ENCODE measurements at places on chromosomes 16 and 17. TPM values are rescaled to one million over a fixed set of nuclear protein-coding genes. Genes with fewer than 3 reads are reported as not detected.

The TBC1D28 gene
- not detected for total RNA-seq

GRCh38 chr17:72512649-72513556 is 392.1 kb downstream of the SOX9 start:
- H3K4me1 ChIP-seq, result peaks cover 3% of the 10 kb centered on the region
- no peak overlapping the region for H3K27ac ChIP-seq
- H3K4me3 ChIP-seq, result no peak overlapping the region
- DNase-seq, result no peak

GRCh38 chr17:57589151-57590034 is 155.7 kb downstream of the CCDC182 start:
- no peak overlapping the region for H3K27ac ChIP-seq
- DNase-seq, result no peak
- no peaks in the 10 kb centered on the region for H3K27me3 ChIP-seq
- H3K4me1 ChIP-seq, result no peaks in the 10 kb centered on the region
- no peak overlapping the region for H3K4me3 ChIP-seq
- no peaks in the 10 kb centered on the region for H3K36me3 ChIP-seq

DNA sequence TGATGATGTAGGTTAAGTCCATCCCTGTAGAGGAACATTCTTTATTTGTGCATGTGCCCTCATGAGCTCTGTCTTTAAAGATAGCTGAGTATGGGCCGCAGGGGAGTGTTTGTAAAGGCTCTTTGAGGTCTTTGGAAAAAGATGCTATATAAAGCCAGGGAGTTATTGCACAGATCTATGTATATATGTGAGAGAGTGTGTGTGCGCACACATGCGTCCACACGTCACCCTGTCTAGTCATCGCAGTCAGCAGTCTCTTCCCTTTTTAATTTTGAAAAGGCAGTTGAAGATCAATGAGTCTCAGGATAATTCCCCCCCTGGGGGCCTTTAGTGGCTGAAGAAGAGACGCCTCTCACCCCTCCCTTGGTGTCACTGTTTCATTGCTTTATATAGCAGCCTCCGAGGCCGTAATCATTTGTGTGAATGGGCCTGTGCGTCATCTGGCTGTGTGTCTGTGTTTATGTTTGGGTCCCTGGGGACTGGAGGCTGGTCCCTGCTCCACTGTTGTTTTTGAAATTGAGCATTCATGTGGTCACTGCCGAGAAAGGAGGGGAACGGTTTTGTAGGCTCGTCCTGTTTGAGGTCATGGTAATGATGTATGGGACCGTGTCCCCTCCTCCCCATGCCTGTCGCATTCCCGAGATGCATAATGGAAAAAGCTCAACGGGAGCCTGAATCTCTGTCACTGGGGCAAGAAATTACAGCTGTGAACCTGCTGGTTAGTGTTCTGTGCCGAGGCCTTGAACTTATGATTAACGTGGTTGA is 143.9 kb downstream of the SNX29 start:
- H3K27me3 ChIP-seq, result no peaks in the 10 kb centered on the region
- H3K36me3 ChIP-seq, result no peaks in the 10 kb centered on the region
- H3K27ac ChIP-seq, result no peak overlapping the region

DNA sequence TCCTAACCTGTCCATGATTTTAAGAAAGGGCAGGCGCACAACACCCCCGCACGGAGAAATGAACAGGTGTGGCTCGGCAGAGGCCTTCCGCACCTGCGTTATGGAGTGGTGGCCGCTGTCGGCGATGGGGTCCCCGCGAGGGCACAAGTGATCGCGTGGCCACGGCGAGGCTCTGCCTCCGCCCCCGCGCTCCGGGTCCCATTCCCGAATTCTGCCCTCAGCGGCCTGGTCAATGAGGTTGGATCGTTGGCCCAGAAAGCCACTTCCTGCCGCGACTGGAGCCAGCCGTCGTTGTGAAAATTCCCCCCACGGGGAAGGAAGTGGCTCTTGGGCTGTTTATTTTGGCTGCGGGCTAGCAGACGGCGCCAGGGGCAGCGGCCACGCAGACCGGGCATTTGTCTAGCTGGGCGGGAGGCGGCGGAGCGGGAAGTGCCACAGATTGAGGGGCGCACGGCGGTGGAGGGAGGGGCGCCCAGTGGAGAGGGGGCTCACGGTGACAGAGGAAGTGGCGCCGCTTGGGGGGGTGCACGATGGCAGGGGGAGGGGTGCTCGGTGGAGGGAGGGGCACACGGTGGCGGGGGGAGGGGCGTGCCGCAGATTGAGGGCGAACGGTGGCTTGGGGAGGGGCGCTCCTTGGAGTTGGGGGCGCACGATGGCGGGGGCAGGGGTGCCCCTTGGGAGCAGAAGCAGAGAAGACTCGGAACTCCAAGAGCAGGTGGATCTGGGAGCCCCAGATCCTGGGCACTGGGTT is 25.0 kb downstream of the MRC2 start:
- peak; percentile 60 for DNase-seq
- no peaks in the 10 kb centered on the region for H3K36me3 ChIP-seq
- peak overlapping the region; percentile 32 for H3K27ac ChIP-seq
- no peaks in the 10 kb centered on the region for H3K27me3 ChIP-seq
- peaks cover 4% of the 10 kb centered on the region for H3K4me1 ChIP-seq

The GJD3 gene
- 0.40 TPM for total RNA-seq

- H3K4me3 ChIP-seq, result peak overlapping the region; percentile 15
- DNase-seq, result peak; percentile 78
- H3K27me3 ChIP-seq, result no peaks in the 10 kb centered on the region
- no peaks in the 10 kb centered on the region for H3K36me3 ChIP-seq
- peak overlapping the region; percentile 80 for H3K27ac ChIP-seq
- H3K4me1 ChIP-seq, result peaks cover 9% of the 10 kb centered on the region
Measured at GRCh38 chr16:10828851-10829366, 10.3 kb upstream of the TVP23A start.

The KIF2B gene
- total RNA-seq, result not detected

GRCh38 chr17:62895320-62896301 is 70.4 kb upstream of the TANC2 start:
- H3K4me3 ChIP-seq, result no peak overlapping the region
- DNase-seq, result no peak
- H3K36me3 ChIP-seq, result no peaks in the 10 kb centered on the region
- H3K27ac ChIP-seq, result no peak overlapping the region
- no peaks in the 10 kb centered on the region for H3K4me1 ChIP-seq

The FOXC2 gene
- total RNA-seq, result 0.11 TPM

The PRSS27 gene
- total RNA-seq, result 0.15 TPM

- DNase-seq, result no peak
- no peak overlapping the region for H3K27ac ChIP-seq
- H3K4me1 ChIP-seq, result no peaks in the 10 kb centered on the region
- H3K4me3 ChIP-seq, result no peak overlapping the region
- H3K27me3 ChIP-seq, result no peaks in the 10 kb centered on the region
- H3K36me3 ChIP-seq, result no peaks in the 10 kb centered on the region
Measured at GRCh38 chr16:87864331-87864989, 4.8 kb downstream of the SLC7A5 start.

GRCh38 chr16:24635900-24636610 is 93.4 kb upstream of the TNRC6A start:
- H3K27me3 ChIP-seq, result no peaks in the 10 kb centered on the region
- H3K4me1 ChIP-seq, result no peaks in the 10 kb centered on the region
- H3K36me3 ChIP-seq, result no peaks in the 10 kb centered on the region
- H3K27ac ChIP-seq, result no peak overlapping the region
- H3K4me3 ChIP-seq, result no peak overlapping the region

The DPEP1 gene
- total RNA-seq, result 0.42 TPM

GRCh38 chr17:21280081-21280518 is 4.4 kb upstream of the MAP2K3 start:
- H3K4me1 ChIP-seq, result peaks cover 5% of the 10 kb centered on the region
- H3K4me3 ChIP-seq, result no peak overlapping the region
- no peaks in the 10 kb centered on the region for H3K36me3 ChIP-seq
- H3K27ac ChIP-seq, result no peak overlapping the region
- DNase-seq, result peak; percentile 91

DNA sequence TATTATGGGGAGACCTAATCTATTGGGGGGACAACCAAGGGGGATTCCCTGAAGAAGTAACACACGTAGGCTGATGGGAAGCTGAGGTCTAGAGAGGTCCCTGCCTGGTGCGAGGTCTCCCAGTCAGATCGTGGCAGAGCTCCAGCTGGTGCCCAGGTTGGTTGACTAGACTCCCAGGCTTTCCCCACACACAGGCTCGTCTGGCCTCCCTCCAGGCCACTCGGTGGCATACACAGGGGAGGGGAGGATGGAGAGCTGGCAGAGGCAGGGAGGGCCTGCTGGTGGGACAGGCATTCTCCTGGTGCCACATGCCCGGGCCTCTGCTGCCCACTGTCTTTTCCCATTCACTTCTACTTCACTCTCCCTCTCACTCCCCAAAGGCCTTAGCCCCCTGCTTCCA is 8.5 kb upstream of the SOCS3 start:
- H3K4me3 ChIP-seq, result no peak overlapping the region
- DNase-seq, result no peak
- H3K27me3 ChIP-seq, result no peaks in the 10 kb centered on the region
- H3K36me3 ChIP-seq, result no peaks in the 10 kb centered on the region
- no peaks in the 10 kb centered on the region for H3K4me1 ChIP-seq

The NAGLU gene
- total RNA-seq, result 38.6 TPM

DNA sequence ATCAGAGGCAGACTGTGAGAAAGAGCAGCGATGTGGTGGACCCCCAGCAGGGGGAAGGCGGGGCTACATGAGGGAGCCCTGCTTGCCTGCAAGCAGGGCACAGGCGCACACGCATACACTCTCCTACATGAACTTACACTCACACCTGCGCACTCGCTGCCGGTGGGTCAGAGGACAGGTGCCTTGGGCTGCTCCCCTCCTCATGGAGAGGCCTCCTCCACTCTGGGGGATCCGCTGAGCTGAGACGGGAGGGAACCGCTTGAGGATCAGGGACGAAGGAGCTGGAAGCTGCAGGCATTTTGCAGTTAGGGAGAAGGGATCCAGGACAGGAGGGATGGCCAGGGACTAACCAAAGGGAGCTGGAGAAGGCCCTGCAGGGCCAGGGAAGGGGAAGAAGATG is 14.2 kb downstream of the OSBPL7 start:
- no peak overlapping the region for H3K4me3 ChIP-seq
- DNase-seq, result no peak
- H3K36me3 ChIP-seq, result peaks cover 16% of the 10 kb centered on the region
- H3K27ac ChIP-seq, result no peak overlapping the region

- H3K36me3 ChIP-seq, result no peaks in the 10 kb centered on the region
- H3K4me3 ChIP-seq, result no peak overlapping the region
- no peaks in the 10 kb centered on the region for H3K27me3 ChIP-seq
- no peaks in the 10 kb centered on the region for H3K4me1 ChIP-seq
- no peak for DNase-seq
Measured at GRCh38 chr17:58329035-58329809, 627 bp upstream of the TSPOAP1 start.

DNA sequence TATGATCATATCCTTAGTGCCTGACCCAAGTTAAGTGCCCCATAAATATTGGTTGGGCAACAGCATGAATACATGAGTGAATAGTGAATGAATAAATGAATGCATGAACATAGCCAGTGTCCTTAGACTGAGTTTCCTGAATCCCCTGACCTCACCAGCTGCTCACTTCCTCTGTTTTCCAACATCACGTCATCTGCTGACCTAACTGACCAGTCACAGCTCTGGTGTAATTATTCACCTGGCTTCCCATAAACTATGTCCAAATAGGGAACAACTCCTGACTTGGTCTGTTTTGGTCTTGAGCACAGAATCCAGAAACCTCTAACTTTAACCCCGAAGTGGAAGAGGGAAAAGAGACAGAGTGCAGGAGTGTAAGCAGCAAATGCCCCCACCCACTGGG is 83.4 kb downstream of the ASIC2 start:
- DNase-seq, result no peak
- H3K27ac ChIP-seq, result no peak overlapping the region
- H3K36me3 ChIP-seq, result no peaks in the 10 kb centered on the region
- H3K27me3 ChIP-seq, result no peaks in the 10 kb centered on the region

The SOX9 gene
- 52.3 TPM for total RNA-seq

DNA sequence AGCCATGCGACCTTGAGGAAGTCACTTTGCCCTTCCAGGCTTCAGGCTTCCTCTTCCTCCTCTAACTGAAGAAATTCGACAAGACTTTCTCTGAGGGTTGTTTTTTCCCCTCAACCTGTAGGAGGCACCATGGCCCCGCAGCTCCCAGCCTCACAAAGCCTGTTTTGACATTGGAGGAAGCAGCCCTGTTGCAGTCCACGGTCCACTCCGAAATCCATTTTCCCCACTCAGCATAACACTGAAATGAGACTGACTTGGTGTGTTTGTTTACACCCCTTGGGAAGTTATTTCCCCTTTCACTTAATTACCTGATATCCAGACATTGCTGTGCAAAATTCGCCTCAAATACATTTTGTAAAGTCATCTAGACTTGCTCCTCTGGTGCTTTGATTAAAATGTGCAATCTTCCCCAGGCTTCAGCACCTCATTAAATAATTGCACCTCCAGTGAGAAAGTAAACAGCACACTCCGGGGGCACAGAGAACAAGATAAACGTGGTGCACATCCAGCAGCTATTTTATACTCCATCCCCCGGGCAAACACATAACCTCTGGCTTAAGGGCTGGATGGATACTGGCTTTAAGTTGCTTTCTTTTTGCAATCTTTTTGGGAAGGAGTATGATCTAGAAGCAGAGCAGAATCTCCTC is 41.4 kb upstream of the PIRT start:
- H3K4me3 ChIP-seq, result no peak overlapping the region
- DNase-seq, result peak; percentile 45
- no peaks in the 10 kb centered on the region for H3K4me1 ChIP-seq
- H3K27ac ChIP-seq, result no peak overlapping the region
- H3K36me3 ChIP-seq, result no peaks in the 10 kb centered on the region

DNA sequence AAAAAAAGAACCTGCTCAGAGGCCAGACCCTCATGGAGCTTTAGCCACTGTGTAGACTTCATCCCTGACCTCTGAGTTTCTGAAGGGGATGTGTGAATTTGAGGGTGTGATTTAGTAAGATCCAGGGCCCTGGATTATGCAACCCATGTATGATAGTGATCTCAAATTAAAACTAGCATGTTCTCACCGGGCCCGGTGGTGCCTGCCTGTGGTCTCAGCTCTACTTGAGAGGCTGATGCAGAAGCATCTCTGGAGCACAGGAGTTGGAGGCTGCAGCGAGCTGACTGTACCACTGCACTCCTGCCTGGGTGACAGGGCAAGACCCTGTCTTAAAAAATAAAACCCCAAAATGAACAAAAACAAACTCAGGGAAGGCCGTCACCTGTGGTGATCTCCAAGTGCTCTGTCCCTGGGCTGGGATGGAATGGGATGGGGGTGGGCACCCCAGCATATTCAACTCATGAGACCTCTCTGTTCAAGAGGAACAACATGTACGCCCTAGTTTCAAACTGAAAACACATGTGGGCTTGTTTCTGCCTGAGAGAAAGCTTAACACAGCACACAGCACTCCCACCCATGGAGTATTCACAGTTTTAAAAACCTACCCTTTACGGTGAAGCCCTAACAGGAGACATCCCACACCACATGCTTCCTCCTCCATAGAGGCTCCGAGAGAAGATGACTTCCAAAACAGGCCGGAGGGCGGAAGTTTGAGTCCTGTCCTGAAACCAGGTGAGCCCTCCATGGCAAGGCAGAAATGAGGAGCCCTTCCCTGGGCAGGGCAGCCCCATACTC is 30.1 kb downstream of the GNPTG start:
- no peak overlapping the region for H3K27ac ChIP-seq
- H3K27me3 ChIP-seq, result no peaks in the 10 kb centered on the region
- H3K4me1 ChIP-seq, result peaks cover 8% of the 10 kb centered on the region
- no peak for DNase-seq
- no peak overlapping the region for H3K4me3 ChIP-seq

GRCh38 chr16:23124315-23124714 is 24.9 kb downstream of the USP31 start:
- no peaks in the 10 kb centered on the region for H3K36me3 ChIP-seq
- no peak overlapping the region for H3K4me3 ChIP-seq
- no peak overlapping the region for H3K27ac ChIP-seq
- no peak for DNase-seq
- no peaks in the 10 kb centered on the region for H3K27me3 ChIP-seq
- H3K4me1 ChIP-seq, result no peaks in the 10 kb centered on the region

- no peaks in the 10 kb centered on the region for H3K36me3 ChIP-seq
- H3K4me3 ChIP-seq, result no peak overlapping the region
- peaks cover 18% of the 10 kb centered on the region for H3K27me3 ChIP-seq
- DNase-seq, result no peak
Measured at GRCh38 chr17:79221597-79221996, 147.0 kb downstream of the ENGASE start.
